ENCODE measurements at places on chromosomes 3 and 15.

GRCh38 chr15:47384341-47384740 lies 333.0 kb upstream of the SEMA6D start:
- no peak for DNase-seq

DNA sequence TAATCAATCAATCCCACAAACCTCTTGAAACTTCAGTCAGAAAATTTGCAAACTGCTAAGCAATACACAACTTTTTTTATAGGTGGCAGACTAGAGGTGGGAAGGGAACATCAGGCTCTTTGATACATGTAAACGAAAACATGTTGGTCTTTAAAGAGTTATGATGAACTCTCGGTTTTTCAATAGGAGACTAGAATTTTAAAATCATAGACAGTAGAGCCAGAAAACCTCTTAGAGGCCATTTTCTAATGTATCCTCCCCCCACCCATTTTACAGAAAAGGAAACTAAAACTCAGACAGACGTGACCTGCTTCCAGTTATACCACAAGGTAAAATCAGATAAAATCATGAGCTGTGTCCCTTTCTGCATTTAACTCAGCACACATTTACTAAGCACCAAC lies 179.1 kb upstream of the LPP start:
- no peak for DNase-seq

GRCh38 chr3:120907659-120908029 lies 361 bp upstream of the STXBP5L start:
- no peak for DNase-seq

DNA sequence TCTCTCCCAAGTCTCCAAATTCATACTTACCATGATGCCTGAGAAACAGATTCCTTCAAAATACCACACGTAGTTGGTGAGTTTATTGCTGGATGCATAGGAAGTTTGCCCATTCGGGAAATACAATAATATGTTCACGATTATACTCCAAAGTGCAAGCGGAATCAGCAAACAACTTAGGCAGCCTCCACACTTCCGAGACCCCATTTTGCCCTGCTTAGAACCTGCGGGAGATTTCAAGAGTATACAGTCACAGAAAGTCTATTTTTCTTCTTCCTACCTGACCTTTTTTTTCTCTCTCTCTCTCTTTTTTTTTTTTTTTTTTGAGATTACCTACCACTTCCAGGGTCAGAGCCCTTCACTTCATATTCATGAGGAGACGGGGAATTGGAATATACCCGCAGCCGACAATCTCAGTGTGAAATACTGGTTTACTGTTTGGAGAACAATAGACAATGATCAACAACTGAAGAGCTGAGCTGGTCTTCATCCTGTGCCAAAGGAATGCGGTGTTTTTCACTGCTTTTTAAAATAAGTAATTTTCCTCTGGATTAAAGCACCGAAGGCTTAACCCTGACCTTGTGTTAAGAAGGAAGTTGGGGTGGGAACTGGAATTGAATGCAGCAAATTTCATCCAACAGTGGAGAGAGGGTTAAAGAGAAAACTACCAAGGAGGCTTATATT lies at the start of gene TM4SF18:
Gene TM4SF18, minus strand, starts transcription at position 461 of the 684 bp plus-strand sequence. Its CDS starts 254 bp downstream, at position 207.
- DNase-seq, result no peak

DNA sequence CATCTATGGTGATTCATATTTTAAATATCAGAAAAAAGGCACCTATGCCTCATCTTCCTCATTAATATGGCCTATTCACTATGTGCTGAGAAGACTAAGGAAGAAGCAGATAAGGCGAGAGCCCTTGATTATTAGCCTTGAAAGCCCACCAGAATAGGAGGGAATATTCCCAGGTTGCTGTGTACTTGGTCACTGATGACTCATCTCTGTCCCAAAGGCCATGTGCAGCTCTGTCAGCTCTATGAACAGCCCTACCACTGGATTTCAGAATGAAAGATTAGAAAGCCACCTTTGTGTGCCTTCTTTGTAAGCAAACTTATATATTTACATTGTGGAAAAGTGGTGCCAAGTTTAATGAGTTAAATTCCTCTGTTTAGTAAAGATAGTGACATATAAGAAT lies 211.5 kb downstream of the NFKBIZ start:
- DNase-seq, result no peak

All from stimulated activated CD4-positive, alpha-beta T cell treated with anti-CD3 and anti-CD28 coated beads, Interleukin-15, amount 100 ng/mL, for 1 hour (primary cell).